ENCODE measurements at places on chromosomes 11 and 22. TPM values are rescaled to one million over a fixed set of nuclear protein-coding genes. Genes with fewer than 3 reads are reported as not detected.

CASP5 gene
- total RNA-seq = not detected

DNA sequence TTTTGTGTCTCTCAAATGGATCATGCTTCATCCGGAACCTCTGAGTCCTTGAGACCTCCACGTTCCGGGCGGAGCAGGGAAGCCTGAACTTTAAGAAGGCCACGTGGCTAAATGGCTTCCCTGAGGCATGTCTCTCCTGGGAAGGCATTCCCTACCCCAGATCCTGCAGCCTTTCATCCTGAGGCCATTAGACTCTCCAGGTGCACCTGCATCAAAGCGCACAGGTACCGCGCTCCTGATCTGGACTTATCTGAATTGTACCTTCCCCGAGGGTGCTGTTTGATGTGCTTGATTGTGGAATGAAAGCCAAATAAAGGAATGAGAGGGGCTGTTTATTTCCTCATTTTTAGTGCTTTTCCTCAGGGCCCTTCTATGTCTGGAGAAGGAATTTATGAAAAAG is 22.5 kb downstream of the C22orf31 start:
- peaks cover 91% of the 10 kb centered on the region for H3K4me1 ChIP-seq
- DNase-seq = no peak
- H3K27me3 ChIP-seq = no peaks in the 10 kb centered on the region
- peaks cover 17% of the 10 kb centered on the region for H3K36me3 ChIP-seq
- H3K4me3 ChIP-seq = no peak overlapping the region

DNA sequence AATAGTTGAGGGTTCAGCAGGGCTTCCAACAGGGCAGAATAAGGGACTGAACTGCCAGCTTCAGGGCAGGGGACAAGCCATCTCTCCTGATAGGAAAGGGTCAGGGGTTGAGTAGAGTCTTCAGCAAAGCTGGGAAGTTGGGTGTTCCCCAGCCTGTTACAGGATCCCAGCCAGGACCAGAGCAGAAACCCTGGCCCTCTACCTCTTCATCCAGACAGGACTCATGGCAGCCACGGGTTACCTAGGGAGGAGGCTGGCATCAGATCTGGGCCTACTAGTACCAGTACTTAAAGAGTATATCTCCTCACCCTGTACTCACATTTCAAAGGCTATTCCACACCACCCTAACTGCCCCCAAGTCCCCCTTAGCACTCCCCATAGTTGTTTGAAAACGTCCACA is 2.4 kb upstream of the TAF10 start:
- peaks cover 36% of the 10 kb centered on the region for H3K4me1 ChIP-seq
- no peak overlapping the region for H3K27ac ChIP-seq
- no peaks in the 10 kb centered on the region for H3K27me3 ChIP-seq
- peaks cover 13% of the 10 kb centered on the region for H3K36me3 ChIP-seq

DNA sequence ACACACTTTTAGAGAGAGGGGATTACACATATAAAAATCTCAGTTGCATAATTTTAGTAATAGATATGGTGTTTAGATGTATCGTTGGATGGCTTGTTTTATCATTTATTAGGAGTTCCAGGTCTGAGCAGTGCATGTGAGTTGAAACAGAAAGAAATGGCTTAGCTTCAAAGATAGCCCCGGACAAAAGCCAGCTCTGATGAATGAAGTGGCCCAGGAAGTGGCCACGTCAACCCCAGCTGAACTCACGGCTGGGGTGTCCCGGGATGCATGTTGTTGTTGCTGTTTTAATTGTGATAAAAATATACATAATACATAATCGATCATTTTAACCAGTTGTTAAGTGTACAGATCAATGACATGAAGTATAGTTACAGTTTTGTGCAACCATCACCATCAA is 1513.6 kb downstream of the BRD1 start:
- H3K27me3 ChIP-seq = peaks cover 8% of the 10 kb centered on the region
- DNase-seq = no peak
- no peak overlapping the region for H3K27ac ChIP-seq
- no peak overlapping the region for H3K4me3 ChIP-seq

APBB1 gene
- 2.4 TPM for total RNA-seq

DNA sequence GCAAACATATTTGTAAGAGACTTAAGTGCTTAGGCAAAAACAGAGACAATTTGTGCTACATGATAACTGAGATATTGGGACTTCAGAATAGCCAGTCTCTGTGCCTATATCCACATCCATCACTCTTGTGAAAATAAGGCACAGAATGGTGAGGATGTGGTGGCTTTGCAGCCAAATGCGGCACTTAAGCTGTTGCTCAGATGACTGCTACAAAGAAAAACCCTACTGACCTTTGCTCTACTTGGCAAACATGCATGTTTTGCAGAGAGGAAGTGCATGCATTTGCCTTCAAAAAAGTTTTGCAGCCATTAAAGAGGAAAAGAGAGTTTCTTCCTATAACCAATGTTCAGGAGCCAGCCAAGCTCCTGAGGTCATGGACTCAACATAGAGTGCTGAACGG is 675.0 kb upstream of the KIRREL3 start:
- no peaks in the 10 kb centered on the region for H3K36me3 ChIP-seq
- no peaks in the 10 kb centered on the region for H3K4me1 ChIP-seq
- H3K27ac ChIP-seq = no peak overlapping the region
- H3K27me3 ChIP-seq = no peaks in the 10 kb centered on the region
- DNase-seq = no peak

GRCh38 chr11:57493507-57494503 is 21.7 kb downstream of the SLC43A1 start:
- no peak overlapping the region for H3K4me3 ChIP-seq
- H3K4me1 ChIP-seq = peaks cover 54% of the 10 kb centered on the region
- DNase-seq = peak; percentile 73
- H3K27ac ChIP-seq = peak overlapping the region; percentile 76

GLB1L2 gene
- total RNA-seq = 0.27 TPM

- no peaks in the 10 kb centered on the region for H3K36me3 ChIP-seq
- H3K4me1 ChIP-seq = no peaks in the 10 kb centered on the region
- DNase-seq = no peak
- no peak overlapping the region for H3K27ac ChIP-seq
Measured at GRCh38 chr11:112880495-112880894, 80.7 kb upstream of the NCAM1 start.

ADM gene
- total RNA-seq = 10.7 TPM

OSBPL5 gene
- not detected for total RNA-seq

DNA sequence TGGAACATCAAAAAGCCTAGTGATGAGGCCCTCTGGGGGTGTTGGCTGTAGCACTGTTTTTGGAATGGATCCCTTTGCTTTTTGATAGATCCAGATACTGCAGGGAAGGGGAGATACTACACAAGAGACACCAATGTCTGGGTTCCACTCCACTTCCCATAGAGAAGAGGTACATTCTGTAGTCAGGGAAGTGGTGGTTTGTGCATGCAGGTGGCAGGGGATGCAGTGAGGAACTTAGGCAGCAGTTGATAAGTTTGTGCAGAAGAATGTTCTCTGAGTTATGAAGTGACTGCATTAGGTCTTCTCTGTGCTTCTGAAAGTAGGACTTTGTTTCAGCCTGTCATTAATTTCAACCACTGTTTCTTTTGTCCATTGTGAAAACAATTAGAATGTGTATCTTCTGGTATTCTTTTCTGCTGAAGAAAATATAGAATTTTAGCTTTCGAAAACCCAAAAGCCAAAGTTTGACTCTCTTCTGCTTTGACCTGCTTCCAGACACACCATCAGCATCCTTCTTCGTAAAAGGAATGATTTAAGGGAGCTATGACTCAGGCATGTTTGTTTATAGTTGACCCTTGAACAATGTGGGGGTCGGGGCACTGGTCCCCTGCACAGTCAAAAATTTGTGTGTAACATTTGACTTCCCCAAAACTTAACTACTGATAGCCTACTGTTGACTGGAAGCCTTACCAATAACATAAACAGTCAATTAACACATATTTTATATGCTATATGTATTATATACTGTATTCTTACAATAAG is 25.6 kb downstream of the PANX1 start:
- H3K4me1 ChIP-seq = peaks cover 53% of the 10 kb centered on the region
- peak overlapping the region; percentile 20 for H3K4me3 ChIP-seq
- H3K27me3 ChIP-seq = no peaks in the 10 kb centered on the region
- H3K27ac ChIP-seq = peak overlapping the region; percentile 74

FAM180B gene
- total RNA-seq = 0.42 TPM

DNA sequence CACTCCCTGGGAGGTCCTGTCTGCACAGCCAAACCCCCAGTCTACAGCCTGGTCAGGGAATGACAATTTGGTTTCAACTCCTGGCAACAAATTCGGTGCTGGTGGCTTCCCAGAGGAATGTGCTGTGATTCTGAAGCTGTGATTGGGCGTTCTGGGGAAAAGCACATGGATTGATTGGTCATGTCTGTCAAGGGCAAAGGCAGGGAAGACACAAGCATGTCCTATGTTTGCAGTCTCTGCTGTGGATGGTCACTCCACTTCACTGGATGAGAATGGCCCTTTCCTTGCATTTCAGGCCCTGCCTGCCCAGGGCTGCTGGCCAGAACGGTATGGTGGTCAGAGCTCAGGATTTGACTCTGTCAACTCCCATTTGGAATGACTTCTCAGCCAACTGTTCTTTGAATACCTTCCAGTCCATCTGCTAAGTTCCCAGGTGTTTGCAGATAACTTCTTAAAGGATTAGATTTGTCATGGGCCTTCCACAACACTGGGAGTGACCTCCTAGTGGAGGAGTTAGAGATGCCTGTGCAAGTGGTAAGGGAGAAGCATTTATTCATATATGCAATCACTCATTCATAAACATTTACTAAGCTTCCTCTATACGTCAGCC is 42.7 kb downstream of the SGSM1 start:
- H3K4me1 ChIP-seq = no peaks in the 10 kb centered on the region
- H3K27me3 ChIP-seq = peaks cover 8% of the 10 kb centered on the region
- H3K27ac ChIP-seq = no peak overlapping the region
- no peaks in the 10 kb centered on the region for H3K36me3 ChIP-seq
- H3K4me3 ChIP-seq = no peak overlapping the region

IFITM10 gene
- 0.09 TPM for total RNA-seq

GALNT18 gene
- total RNA-seq = not detected
